ENCODE measurements at places on chromosomes 5 and 9.

DNA sequence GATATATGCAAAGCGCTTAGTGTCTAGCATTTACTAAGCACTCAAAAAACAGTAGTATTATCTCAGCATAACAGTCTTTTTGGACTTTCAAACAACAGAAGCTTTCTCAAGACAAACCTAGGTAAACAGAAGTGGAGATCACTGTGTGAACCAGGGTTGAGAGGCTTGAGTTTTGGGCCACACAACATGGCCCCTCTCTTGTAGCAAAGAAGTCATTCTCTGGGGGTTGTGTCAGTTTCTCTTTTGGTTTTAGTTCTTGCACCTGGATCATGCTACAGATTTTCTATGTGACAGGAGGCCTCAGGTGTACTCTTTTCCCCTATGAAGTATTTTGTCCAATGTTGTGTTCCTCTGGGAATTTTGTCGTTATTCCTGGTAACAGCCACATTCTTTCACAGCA lies 30.0 kb downstream of the INSYN2B start:
- H3K27me3 ChIP-seq, result no peaks in the 10 kb centered on the region
- DNase-seq, result no peak
- peaks cover 12% of the 10 kb centered on the region for H3K4me1 ChIP-seq
- peaks cover 50% of the 10 kb centered on the region for H3K36me3 ChIP-seq
- no peak overlapping the region for H3K27ac ChIP-seq

GRCh38 chr5:109987355-109987754 lies 297.6 kb downstream of the MAN2A1 start:
- no peaks in the 10 kb centered on the region for H3K27me3 ChIP-seq
- H3K36me3 ChIP-seq, result no peaks in the 10 kb centered on the region
- H3K27ac ChIP-seq, result no peak overlapping the region
- DNase-seq, result no peak
- H3K4me1 ChIP-seq, result no peaks in the 10 kb centered on the region

DNA sequence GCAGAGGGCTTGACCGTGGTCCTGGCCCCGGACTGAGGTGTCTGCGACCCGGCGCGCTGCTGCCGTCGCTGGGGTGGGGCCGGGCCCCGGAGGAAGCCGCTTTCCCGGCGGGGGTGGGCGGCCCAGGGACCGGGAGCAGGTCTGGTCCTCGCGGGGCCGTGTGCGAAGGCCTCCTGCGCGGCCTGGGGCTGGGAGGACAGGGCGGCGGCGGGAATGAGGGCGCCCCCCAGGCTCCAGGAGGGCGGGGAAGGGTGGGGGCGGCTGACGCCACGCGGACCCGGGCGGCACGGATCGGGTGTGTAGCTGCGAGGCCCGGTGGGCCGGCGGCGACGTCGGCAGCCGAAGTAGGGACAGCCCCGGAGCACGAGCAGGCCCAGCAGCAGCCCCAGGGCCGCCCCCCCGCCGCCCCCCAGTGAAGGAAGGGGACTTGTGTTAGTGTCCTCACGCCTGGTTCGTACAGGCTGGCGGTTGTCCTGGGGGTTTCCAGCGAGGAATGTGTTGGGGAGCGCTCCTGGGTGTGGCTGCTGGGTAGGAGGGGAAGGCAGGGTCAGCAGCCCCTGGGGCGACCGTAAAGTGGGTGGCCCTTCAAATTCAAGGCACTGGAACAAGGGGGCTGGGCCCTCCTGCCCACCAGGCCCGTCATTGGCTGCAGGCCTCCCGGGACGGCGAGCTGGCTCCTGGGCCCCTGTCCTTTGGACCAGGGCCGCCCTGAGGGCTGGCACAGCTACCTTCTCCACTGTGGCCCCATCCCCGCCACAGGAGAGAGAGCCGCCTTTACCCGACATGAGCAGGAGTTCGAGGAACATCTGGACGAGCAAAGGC lies 597 bp upstream of the TMEM250 start:
- peaks cover 19% of the 10 kb centered on the region for H3K4me1 ChIP-seq
- peaks cover 12% of the 10 kb centered on the region for H3K36me3 ChIP-seq
- H3K27me3 ChIP-seq, result no peaks in the 10 kb centered on the region
- DNase-seq, result peak; percentile 44

GRCh38 chr5:93790401-93790800 lies 49.0 kb upstream of the POU5F2 start:
- H3K4me3 ChIP-seq, result no peak overlapping the region
- DNase-seq, result no peak
- peaks cover 17% of the 10 kb centered on the region for H3K36me3 ChIP-seq
- H3K27me3 ChIP-seq, result no peaks in the 10 kb centered on the region
- peaks cover 1% of the 10 kb centered on the region for H3K4me1 ChIP-seq
- no peak overlapping the region for H3K27ac ChIP-seq

DNA sequence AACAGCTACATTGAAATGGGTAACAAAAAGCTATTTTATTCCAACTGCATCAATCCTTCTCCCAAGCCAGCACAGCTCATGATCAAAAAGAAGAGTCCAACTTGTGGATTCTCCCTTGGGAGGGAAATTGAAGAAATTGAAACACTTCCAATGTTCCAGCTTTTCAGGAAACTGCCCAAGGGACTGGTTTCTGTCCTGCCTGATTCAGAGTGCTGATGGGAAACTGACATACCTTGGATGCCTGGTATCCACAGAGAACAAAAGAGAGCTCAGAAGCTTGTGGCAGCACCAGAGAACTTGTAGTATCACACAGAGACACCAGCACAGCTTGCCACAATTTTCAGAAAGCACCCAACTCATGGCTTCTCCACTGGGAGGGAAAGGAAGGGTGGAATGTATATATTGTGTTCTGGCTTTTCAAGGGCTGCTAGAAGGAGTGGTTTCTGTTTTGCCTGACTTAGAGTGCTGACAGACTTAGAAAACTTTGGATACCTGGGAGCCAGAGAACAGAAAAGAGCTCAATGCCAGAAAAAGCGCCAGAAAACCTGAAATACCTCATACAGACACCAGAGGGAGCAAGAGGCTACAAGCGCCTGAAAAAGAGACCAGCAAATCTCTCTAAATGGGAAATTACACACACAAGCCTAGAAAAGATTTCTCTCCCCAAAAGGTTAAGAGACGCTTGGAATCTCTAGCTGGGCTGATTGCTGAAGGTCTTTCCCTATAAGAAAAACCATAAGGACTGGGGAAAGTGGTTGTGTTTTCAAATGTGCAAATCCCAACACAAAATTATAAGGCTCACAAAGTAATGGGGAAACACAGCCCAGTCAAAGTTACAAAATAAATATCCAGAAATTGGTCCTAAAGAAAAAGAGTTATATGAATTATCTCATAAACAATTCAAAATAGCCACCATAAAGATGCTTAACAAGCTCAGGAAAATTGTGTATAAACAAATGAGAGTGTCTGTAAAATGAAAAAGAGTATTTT lies 178.8 kb downstream of the SPOCK1 start:
- no peak overlapping the region for H3K27ac ChIP-seq
- no peak overlapping the region for H3K4me3 ChIP-seq
- peak; percentile 2 for DNase-seq
- peaks cover 6% of the 10 kb centered on the region for H3K27me3 ChIP-seq

DNA sequence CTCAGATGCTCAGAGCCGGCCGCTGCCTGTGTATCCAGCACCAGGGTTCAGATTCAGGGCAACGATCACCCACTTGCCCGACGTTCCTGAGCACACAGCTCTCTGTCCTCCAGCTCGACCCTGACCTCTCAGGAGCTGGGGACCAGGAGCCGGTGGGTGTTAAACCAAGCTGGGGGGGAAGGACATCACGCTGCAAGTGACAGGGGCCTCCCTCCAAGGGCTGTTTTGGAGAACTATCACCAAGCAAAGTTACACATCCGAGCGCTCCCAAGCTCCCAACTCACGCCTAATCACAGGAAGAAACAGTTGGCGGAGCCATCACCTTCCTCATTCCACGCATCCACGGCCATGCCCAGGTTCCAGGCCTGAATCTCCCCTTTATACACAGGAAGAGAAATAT lies 51.5 kb upstream of the ZNF354A start:
- H3K27ac ChIP-seq, result no peak overlapping the region
- H3K4me1 ChIP-seq, result no peaks in the 10 kb centered on the region
- no peak overlapping the region for H3K4me3 ChIP-seq
- H3K36me3 ChIP-seq, result no peaks in the 10 kb centered on the region

- H3K4me3 ChIP-seq, result no peak overlapping the region
- no peaks in the 10 kb centered on the region for H3K36me3 ChIP-seq
- H3K27ac ChIP-seq, result no peak overlapping the region
- DNase-seq, result no peak
- no peaks in the 10 kb centered on the region for H3K27me3 ChIP-seq
- peaks cover 14% of the 10 kb centered on the region for H3K4me1 ChIP-seq
Observed at GRCh38 chr5:59666440-59667068, 227.0 kb downstream of the PDE4D start.

DNA sequence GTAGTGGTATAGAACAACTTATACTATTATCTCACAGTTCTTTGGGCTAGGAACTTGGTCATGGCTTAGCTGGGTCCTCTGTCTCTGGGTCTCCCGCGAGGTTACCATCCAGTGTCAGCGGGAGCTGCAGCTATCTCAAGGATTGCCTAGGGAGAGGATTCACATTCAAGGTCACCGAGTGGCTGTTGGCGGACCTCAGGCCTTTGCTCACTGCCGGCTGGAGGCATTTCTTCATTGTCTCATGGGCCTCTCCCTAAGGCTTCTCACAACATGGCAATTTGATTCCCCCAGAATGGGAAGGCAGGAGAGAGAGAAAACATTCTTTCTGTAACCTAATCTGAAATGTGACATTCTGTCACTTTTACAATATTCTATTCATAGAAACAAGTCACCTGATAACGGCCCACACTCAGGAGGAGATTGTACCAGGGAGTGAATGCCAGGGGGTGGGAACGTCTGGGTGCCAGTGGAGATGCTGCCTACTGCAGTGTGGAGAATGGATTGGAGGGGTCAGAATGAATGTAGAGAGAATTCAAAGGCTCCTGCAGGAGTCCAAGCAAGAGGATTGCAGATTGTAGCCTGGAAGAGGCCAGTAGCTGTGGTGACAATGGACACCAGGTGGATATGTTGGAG lies 29.5 kb upstream of the ANKRD18A start:
- no peak overlapping the region for H3K27ac ChIP-seq
- H3K27me3 ChIP-seq, result peaks cover 6% of the 10 kb centered on the region
- no peak for DNase-seq
- H3K4me3 ChIP-seq, result no peak overlapping the region

GRCh38 chr5:31144364-31144763 lies 49.1 kb upstream of the CDH6 start:
- no peak for DNase-seq
- H3K27me3 ChIP-seq, result no peaks in the 10 kb centered on the region
- H3K4me1 ChIP-seq, result no peaks in the 10 kb centered on the region
- no peak overlapping the region for H3K4me3 ChIP-seq
- no peaks in the 10 kb centered on the region for H3K36me3 ChIP-seq

- H3K27ac ChIP-seq, result no peak overlapping the region
- no peak for DNase-seq
- H3K36me3 ChIP-seq, result no peaks in the 10 kb centered on the region
- H3K27me3 ChIP-seq, result peaks cover 23% of the 10 kb centered on the region
- H3K4me3 ChIP-seq, result no peak overlapping the region
Observed at GRCh38 chr9:130912932-130913598, 16.5 kb upstream of the QRFP start.

DNA sequence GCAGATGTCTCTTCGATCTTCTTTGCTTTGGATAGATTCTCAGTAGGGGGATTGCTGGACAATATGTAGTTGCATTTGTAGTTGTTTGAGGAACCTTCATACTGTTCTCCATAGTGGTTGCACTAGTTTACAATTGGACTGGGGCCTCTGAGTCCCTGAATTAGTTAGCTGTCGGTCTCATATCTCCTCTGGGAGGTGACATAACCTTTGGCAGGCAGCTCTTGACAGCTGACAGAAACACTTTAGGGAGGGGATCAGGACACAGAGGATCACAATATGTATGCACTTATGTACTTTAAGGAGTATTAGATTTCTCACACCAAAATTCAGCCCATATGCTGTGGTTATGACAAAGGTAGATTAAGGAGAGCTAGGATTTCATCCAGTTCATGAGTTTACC lies 1279.9 kb upstream of the DMAC1 start:
- DNase-seq, result no peak
- H3K4me3 ChIP-seq, result no peak overlapping the region
- no peaks in the 10 kb centered on the region for H3K36me3 ChIP-seq
- H3K4me1 ChIP-seq, result no peaks in the 10 kb centered on the region
- no peak overlapping the region for H3K27ac ChIP-seq

- peaks cover 70% of the 10 kb centered on the region for H3K4me1 ChIP-seq
- peak overlapping the region; percentile 78 for H3K27ac ChIP-seq
- peaks cover 3% of the 10 kb centered on the region for H3K36me3 ChIP-seq
- H3K27me3 ChIP-seq, result no peaks in the 10 kb centered on the region
- peak overlapping the region; percentile 62 for H3K4me3 ChIP-seq
Observed at GRCh38 chr9:137030538-137031527, 1.1 kb downstream of the FUT7 start.

DNA sequence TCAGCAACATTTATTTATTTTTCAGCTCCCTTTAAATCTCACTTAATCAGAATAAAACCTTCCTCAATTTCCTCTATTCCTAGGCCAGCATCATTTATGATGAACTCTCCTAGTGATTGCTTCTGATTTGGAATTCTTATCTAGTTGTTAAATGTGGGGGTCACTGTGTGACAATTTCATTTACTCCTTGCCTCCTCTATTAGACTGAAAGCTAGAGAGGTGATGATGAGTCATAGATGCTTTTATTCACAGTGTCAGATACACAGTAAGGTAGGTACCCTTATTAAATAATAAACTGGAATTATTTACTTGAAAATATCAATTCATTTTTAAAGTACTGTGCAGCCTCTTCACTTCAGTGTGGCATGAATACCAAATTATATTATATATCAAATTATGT lies 960.6 kb downstream of the MAT2B start:
- H3K27ac ChIP-seq, result no peak overlapping the region
- DNase-seq, result no peak
- no peaks in the 10 kb centered on the region for H3K36me3 ChIP-seq
- no peaks in the 10 kb centered on the region for H3K4me1 ChIP-seq

DNA sequence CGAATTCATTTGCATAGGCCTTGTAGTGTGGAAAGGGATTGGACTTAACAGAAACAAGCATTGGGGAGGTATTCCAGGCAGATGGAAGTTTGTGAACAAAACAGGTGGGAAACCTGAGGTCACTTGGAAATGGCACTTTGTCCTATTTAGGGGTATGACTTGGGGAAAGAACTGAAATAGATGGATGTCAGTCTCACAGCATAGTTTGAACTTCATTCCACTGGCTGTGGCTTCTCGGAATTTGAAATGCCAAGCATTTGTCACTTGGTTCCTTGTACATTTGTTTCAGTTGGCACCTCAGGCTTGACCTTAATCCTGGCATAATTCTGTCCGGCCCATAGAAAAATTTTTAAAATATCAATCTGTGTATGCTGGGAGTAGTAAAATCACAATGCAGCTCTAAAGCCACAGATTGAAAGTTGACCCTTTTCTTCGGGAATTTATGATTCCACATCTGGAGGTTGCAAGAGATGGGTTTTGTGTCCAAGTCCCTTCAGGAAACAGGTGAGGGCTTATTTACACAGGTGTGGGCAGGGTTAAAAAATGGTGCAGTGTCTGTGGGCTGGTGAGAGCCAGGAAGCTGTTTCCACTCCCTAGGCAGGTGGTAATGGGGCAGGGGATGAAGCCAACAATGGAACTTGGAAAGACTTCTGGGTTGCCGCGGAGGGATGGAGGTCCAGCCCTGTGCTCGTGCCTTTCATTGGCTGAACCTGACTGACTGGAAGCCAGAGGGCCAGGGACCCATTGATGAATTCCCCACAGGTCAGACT lies 39.2 kb upstream of the PDE8B start:
- H3K36me3 ChIP-seq, result no peaks in the 10 kb centered on the region
- peaks cover 8% of the 10 kb centered on the region for H3K27me3 ChIP-seq
- no peaks in the 10 kb centered on the region for H3K4me1 ChIP-seq
- no peak overlapping the region for H3K4me3 ChIP-seq

- no peak overlapping the region for H3K4me3 ChIP-seq
- H3K4me1 ChIP-seq, result no peaks in the 10 kb centered on the region
- no peak overlapping the region for H3K27ac ChIP-seq
- peaks cover 11% of the 10 kb centered on the region for H3K27me3 ChIP-seq
- no peaks in the 10 kb centered on the region for H3K36me3 ChIP-seq
Observed at GRCh38 chr5:150246835-150247234, 42.7 kb downstream of the CAMK2A start.
